ENCODE measurements at places on chromosomes 4 and X.

GRCh38 chr4:8207314-8207713 lies 8.2 kb downstream of the SH3TC1 start:
- DNase-seq: no peak

DNA sequence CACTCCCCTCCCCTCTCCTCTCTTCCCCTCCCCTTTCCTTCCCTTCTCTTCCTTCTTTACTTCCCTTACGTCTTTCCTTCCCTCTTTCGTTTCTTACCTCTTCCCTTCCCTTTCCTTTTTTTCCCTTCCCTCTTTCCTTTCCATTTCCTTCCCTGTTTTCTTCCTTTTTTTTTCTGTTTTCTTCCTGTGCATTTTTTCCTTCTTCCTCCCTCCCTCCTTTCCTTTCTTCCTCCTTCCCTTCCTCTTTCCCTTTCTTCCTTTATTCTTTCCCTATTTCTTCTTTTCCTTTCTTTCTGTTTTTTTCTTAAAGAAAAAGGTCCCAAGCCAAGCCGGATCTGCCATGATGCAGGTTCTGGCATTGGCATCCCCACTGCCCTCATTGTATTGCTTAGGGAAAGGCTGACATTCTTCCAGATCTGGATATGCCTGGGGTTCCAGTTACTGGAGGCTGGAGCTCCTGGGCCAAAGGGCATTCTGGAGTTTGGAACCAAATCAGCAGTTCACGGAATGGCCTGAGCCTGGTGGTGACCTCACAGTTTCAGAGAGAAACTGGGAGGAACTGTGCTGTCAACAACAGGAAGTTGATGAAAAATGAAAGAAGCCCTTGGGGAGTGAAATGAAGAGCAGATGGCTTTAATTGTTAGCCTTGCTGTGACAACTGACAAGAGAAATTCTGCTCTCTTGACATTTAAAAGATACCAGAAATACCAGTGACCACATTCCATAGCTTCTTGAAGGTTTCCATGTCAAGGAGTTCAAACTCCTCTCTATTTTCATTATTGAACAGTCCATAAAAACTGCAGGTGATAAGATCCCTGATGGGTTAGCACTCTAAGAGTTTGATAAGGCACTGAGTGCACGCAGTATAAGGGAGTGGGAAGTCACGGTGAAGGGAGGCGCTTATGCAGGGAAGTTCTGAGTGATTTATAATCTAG lies 622.1 kb downstream of the SPRY1 start:
- DNase-seq: no peak

- DNase-seq: no peak
Observed at GRCh38 chrX:70043685-70044084, 6.1 kb downstream of the AWAT2 start.

DNA sequence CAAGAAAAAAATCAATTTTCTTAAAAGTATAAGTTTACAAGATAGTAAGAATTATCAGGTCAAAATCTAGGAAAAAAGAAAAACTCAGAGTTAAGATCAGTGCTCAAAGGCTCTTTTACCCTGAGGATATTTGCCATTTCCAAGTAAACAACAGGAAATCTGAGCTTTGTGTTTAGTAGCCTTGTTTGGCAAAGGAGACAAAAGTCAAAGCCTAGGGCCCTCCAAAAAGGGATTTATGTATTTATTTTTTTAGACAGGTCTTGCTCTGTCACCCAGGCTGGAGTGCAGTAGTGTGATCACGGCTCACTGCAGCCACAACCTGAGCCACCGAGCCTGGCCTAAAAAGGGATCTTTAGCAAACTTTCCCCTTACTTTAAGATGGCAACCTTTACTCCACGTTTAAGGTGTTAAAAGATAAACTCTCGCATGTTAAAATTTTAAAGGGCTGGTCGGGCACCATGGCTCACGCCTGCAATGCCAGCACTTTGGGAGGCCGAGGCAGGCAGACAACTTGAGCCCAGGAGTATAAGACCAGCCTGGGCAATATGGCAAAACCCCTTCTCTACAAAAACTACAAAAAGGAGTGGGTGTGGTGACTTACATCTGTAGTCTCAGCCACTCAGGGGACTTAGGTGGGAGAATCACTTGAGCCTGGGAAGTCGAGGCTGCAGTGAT lies 21.3 kb upstream of the OPHN1 start:
- DNase-seq: no peak

DNA sequence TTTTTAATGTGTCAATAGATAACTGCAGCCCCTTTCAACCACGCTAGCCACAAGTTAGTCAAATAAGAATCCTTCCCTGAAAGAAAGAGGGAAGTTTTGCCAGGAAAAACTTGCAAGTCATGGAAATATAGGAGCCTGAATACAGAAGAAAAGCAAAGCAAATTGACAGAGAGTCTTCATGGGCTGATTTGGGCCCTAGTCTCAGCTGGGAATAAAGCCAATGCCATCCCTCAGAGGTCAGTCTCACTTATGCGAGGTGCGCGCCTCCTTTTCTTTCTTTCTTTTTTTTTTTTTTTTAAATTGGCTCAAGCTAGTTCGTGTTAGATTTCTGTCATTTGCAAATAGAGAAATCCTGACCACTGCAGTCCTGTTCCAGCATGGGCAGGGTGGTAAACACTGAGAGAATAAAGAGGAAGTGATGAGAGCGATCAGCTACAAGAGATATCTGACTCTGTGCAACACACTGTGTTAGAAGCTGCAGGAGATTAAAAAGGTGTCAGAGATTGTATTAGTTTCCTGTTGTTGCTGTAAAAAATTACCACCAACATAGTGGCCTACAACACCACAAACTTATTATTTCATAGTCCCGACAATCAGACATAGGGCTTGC lies 299.7 kb downstream of the LDB2 start:
- DNase-seq: no peak

- no peak for DNase-seq
Observed at GRCh38 chrX:31464306-31464915, 392.6 kb upstream of the FTHL17 start.

GRCh38 chr4:118587946-118588345 lies 97.2 kb upstream of the METTL14 start:
- DNase-seq: no peak

DNA sequence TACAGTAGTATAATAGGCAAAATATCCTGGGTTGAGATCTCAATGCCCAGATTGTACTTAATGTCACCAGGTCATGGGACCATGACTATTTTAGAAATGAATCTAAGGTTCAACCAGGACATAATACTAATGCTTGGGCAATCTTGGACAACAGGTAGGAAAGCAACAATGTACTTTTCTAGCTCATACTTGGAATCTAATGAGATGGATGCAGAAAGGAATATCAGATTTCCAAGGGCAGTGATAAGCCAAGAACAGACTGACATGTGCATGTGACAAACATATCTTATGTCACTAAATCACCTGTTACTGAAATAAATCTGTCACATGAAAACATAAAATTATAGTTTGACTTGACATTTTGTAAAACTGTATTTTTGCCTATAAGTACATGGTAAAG lies 51.1 kb downstream of the RPS6KA3 start:
- DNase-seq: no peak

GRCh38 chr4:37535872-37536271 lies 150.3 kb downstream of the RELL1 start:
- no peak for DNase-seq

- DNase-seq: no peak
Observed at GRCh38 chrX:78571849-78572248, 87.3 kb downstream of the RTL3 start.

GRCh38 chr4:101670370-101670769 lies 120.2 kb upstream of the BANK1 start:
- DNase-seq: no peak

DNA sequence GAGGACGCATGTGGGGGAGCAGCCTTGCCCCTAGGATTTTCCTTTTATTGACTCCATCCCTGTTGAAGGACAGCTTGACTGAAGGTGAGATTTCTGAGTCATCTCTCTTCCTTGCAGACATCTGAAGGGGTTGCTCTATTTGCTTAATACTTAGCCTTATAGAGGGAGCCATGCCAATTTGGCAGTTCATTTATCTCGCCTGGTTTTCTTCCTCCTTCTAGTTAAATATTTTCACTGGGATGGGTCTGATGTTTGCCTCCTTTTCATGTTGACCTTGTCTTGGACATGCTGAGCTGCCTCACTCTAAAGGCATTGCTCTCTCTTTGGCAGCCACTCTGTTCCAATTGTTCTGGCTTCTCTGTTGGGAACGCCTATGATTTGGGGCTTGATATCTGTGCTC lies 151.0 kb upstream of the PSAPL1 start:
- DNase-seq: no peak

GRCh38 chrX:78945186-78945912 lies at the start of gene P2RY10:
TSS of gene P2RY10 (plus strand) at chrX:78945391. CDS start at chrX:78960521, 15,130 bp downstream.
- DNase-seq: no peak

DNA sequence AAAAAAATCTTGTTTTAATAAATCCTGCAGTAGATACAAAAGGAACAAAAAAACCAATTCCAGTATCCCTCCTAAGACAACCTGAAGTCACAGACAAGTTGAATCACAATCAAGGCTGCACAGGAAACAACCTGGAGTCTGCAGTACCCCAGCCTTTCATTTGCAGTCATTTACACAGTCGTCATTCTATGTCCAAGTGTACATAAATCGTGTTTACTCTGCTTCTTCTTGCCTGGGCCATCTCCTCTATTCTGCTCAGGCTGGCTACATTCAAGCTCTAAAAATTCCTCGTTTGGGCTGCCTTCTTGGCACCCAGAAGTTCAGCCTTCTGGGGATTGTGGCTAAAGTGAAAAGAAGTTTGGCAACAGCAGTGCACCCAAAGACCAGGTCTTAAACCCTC lies 37.8 kb downstream of the NALF2 start:
- no peak for DNase-seq

- DNase-seq: no peak
Observed at GRCh38 chr4:155759372-155760252, 791 bp downstream of the GUCY1B1 start.

- no peak for DNase-seq
Observed at GRCh38 chr4:142383354-142383753, 462.7 kb downstream of the INPP4B start.

GRCh38 chr4:170110285-170110672 lies 20.5 kb upstream of the AADAT start:
- no peak for DNase-seq

- DNase-seq: no peak
Observed at GRCh38 chrX:100687546-100687945, 43.5 kb downstream of the SRPX2 start.

DNA sequence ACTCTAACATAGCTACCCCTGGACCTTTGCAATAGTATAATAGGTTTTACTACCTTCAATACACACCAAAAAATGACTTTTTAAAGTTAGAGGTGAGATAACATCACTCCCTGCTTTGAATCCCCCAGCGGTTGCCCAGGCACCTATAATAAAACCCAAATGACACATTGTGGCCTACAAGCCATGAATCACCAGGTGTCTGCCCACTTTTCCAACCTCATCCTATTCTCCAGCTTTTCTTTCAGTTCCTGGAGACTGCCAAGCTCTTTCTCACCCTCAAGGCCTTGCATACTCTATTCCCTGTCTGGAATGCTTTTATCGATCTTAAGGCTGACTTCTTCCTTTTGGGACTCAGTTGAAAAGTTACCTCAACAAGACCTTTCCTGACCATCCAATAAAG lies 16.4 kb upstream of the PRSS48 start:
- DNase-seq: no peak

DNA sequence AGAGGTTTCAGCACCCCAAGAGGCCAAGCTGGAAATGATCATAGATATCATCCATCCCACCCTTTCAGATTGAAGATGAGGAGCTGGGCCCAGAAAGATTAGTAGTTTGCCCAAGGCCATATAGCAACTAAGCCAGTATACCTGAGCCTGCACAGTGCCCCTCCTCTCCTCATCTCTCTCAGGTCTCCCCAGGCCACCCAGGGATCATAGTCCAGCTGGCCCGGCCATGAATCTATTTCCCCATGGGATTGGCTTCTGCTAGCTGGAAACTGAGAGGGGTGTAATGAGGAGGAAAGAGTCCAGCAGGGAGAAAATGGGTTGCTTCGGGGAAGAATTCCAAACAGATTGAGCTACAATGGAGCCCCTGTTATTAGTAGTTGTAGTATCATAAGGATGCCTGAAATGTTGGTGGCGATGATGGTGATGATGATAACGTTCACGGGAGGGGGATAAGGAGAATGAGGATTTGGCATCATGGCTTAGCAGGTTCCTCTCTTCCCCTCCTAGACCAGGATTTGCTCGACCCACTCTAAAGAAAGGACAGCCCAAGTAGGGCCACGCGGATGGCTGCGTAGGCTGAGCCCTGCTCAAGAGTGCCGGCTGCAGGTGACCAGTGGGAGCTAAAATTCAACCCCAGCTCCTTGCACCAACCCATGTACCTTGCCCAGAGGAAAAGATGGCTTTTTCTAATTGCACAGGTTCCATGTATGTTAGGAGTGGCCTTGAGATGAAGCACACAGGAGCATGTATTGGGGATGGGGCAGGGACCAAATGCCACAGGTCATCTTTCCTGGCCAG lies 117.8 kb upstream of the PJA1 start:
- no peak for DNase-seq

DNA sequence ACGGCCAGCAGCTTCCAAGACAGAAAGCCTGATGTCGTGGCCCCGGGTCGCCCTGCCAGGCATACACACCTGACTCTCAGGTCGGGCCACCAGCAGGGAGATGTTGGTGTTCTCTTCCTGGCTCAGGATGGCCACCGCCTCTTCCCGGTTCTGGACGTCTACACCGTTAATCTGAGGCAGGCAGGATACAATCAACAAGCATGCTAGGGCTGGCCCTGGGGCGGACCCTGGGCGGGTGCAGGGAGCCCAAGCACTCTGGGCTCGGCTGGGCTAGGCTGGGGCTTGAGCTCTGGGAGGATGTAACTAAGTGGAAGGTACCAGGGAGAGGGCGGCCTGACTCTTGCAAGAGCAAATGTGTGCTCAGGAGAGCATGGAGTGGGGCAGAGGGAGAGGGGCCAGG lies 11.0 kb downstream of the SSR4 start:
- no peak for DNase-seq

- no peak for DNase-seq
Observed at GRCh38 chrX:102684772-102685520, 27.3 kb upstream of the GPRASP2 start.

GRCh38 chr4:95155759-95156451 lies 392.9 kb downstream of the UNC5C start:
- DNase-seq: no peak

DNA sequence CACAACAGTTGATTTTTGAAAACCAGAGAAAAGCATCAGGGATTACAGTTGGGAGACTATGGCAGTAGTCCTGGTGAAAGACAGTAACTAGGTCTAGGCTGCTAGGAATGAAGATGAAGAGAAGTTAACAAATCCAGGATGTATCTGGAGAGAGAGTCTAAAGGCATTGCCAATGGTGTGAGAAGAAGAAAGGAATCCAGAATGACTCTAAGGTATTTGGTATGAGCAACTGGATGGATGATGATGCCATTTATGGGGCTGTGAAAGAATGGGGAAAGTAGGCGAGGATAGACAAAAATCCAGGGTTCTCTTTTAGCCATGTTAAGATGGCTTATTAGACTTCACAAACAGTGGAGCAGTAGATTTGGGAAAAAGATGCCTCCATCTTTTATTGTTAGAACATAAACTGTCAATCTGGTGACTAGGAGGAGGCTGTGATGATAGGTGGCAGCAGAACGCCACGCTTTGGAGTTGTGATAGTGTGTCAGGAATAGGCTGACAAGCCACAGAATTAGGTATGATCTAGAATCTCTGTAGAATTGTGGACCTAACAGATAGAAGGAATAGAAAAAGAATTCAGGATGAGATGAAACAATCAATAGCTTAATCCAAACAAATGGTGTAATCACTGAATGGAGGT lies 27.3 kb upstream of the JADE1 start:
- peak; percentile 30 for DNase-seq
